Stimulated activated CD8-positive, alpha-beta memory T cell treated with anti-CD3 and anti-CD28 coated beads, Interleukin-4, amount 100 ng/mL, for 1 hour (primary cell): ENCODE measurements at places on chromosomes 11 and 22.

GRCh38 chr11:73710964-73711363 is 49.9 kb downstream of the RAB6A start:
- DNase-seq: no peak

DNA sequence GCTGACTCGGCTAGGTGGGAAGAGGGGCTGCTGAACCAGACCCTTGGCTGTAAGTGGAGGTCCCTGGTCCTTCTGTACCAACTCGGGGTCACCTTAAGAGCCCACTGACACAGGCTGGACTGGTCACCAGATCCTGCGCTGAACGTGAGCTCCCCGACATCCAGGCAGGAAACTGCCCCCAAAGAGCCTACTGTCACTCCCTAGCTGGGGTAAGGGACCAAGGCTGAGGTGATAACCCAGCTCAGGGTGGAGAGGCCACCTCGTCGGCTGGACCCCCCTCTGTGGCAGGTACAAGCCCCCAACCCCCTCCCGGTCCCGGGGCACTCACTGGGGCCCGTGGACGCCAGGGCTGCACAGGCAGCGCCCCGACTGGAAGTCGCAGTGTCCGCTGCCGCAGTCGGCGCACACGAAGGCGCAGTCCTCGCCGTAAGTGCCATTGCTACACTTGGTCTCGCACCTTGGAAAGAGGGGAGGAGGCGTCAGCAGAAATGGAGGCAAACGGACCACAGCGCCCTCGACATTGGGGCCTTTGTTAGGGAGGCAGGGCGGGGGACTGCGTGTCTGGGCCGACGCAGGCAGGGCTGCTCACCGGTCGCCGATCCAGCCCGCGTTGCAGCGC is 7.4 kb downstream of the SCARF2 start:
- DNase-seq: no peak

- DNase-seq: no peak
These were observed 4.8 kb upstream of the FXYD2 start for GRCh38 chr11:117829369-117829725.

- DNase-seq: no peak
These were observed 37.0 kb downstream of the B3GAT1 start for GRCh38 chr11:134374891-134375550.

- no peak for DNase-seq
These were observed 4.9 kb downstream of the PLXNB2 start for GRCh38 chr22:50302564-50302963.

DNA sequence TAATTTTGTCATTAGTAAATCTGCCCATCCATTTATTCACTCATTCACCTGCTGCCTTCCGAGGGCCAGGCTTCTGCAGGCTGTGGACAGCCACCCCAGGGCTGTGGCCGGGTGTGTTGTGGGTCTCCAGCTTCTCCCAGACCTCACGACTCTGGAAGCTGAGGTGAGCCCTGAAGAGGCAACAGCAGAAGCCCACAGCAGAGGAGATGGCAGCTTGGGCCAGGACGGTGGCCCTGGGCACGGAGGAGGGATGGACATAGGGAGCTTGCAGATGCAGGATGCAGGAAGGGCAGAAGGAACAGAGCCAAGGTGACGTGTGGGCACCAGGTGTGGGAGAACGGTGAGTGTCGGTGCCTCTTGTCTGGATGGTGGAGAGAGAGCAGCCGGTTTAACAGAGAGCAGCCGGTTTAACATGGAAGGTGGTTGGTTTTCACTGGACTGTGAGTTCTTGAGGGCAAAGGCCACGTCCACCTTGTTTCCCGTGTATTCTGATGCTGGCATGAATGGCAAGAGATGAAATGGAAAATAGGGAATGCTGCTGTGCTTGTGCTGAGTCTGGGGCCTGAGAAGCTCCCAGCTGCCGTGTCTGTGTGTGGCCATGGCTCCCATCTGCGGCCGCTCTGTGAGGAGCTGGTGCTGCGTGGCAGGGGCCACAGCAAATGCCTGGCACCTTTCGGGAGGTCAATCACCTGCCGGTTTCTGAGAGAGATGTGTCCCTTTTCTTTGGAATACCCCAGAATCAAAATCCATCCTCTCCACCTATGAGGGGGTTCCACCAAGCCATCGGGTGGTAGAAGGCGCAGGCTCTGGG is 669.9 kb downstream of the BRD1 start:
- DNase-seq: no peak

GRCh38 chr11:16738947-16739815 is 734 bp downstream of the C11orf58 start:
- no peak for DNase-seq

GRCh38 chr22:36210224-36210623 is 8.6 kb upstream of the APOL4 start:
- DNase-seq: no peak

- peak; percentile 41 for DNase-seq
These were observed 3.8 kb downstream of the APOL3 start for GRCh38 chr22:36156515-36157419.

DNA sequence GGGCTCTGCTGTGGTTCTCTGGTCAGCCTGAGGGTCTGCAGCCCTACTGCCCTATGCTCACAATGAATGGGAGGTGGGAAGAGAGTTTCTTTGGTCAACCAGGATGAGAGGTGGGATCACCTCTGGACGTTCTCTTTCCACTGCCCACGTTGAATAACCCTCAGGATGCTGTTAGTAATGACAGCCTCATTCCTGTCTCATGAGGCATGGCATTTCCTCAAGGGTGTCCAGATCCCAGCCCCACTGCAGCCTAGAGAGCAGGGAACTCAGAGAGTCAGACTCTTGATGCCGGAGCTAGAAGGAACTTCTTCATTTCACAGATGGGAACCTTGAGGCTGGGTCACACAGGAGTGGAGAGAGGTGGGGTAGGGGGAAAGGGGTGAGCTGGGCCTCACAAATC is 196.0 kb downstream of the CEP164 start:
- no peak for DNase-seq

GRCh38 chr22:33874206-33874605 is 46.1 kb downstream of the LARGE1 start:
- no peak for DNase-seq

GRCh38 chr11:832529-833113 is at the start of gene CD151:
Gene CD151 (plus strand): TSS chr11:832952. CDS start chr11:836070, 3,118 bp downstream.
- no peak for DNase-seq

GRCh38 chr22:38267086-38267485 is 5.7 kb downstream of the TMEM184B start:
- no peak for DNase-seq

DNA sequence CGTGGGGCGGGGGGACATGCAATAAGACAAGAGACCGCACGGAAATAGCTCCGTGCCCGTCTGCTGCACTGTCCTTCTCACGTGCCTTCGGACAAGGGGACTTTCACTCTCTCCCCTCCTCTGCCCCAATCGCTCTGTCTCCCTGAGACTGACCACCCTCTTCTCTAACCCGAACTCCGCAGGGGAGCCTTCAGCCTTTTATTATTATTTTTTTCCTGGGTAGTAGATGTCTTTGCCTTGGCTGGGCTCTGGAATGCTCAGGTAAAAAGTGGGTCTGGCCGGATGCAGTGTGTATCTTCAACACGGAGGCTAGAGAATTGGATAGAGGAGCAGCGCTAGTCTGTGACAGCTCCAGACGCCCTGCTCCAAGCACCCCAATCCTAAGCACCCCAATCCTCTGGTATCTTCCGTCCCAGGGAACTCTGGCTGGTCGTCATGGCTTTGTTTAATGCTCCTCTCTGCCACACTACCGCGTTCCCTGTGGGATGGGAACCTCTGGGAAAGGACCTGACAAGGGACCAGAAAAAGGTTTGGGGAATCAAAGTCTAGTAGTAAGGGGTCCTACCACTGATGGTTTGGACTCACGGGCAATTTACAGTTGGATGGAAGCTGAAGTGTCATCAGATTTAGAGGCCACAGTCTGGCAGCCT is 25.1 kb upstream of the ROBO3 start:
- no peak for DNase-seq

- no peak for DNase-seq
These were observed 36.1 kb downstream of the PDGFD start for GRCh38 chr11:104127828-104128227.

- peak; percentile 8 for DNase-seq
These were observed 7.8 kb downstream of the SLC5A1 start for GRCh38 chr22:32050678-32051515.

- no peak for DNase-seq
These were observed 13.8 kb downstream of the SMARCB1 start for GRCh38 chr22:23800297-23801237.
